ENCODE measurements at places on chromosomes 13 and 19.

DNA sequence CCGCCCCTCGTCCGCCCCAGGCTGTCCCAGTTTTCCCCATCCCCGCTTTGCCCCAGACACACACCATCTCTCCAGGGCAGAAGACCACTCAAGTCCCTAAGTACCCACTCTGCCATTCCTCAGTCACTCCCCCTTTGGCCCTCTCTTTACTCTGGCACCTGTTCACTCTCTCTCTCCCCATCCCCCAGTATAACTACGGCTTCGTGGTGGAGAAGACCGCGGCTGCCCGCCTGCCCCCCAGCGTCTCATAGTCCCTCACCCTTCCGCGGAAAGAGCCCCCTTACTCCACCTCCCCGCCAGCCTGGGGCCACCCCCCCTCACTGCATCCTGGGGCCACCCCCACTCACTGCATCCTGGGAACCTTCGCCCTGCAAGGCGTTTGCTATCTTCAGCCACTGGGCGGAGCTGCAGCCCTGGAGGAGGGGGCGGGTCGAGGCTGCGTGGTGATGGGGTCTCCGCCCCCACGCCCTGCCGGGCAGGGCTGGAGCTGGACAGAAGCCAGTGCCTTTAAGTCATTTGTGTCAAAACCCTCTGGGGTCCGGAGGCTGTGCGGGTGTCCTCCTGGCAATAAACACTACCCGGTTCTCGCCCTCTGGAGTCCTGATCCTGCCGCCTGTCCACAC lies 5.0 kb downstream of the MVB12A start:
- peak; percentile 38 for DNase-seq

DNA sequence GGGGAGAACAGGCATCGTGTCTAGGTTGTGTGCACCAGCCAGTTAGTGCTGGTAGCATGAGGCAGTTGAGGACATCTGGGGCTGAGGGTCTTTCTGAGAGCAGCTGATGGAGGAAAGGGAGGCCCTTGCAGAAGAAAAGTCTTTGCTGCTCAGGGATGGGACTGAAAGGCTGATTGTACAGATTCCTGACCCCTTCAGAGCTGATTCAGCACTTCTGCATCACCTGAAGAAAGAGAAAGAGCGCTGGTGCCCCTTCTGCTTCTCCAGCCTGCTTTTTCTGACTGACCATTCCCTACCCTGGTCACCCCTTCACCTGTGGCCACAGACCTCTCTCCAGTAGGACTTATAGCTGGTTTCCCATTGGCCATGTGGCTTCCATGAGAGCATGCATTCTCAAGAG lies 476.2 kb downstream of the TSHZ3 start:
- DNase-seq, result no peak

GRCh38 chr19:47309038-47309437 lies 623 bp upstream of the C5AR1 start:
- peak; percentile 28 for DNase-seq

- no peak for DNase-seq
Observed at GRCh38 chr19:33960566-33960965, 163.9 kb downstream of the KCTD15 start.

GRCh38 chr19:17947815-17948513 lies 15.1 kb downstream of the CCDC124 start:
- peak; percentile 93 for DNase-seq

GRCh38 chr19:18738961-18739690 lies 52.0 kb downstream of the COMP start:
- DNase-seq, result no peak

GRCh38 chr13:43239275-43239840 lies 216.0 kb downstream of the DNAJC15 start:
- DNase-seq, result peak; percentile 55

DNA sequence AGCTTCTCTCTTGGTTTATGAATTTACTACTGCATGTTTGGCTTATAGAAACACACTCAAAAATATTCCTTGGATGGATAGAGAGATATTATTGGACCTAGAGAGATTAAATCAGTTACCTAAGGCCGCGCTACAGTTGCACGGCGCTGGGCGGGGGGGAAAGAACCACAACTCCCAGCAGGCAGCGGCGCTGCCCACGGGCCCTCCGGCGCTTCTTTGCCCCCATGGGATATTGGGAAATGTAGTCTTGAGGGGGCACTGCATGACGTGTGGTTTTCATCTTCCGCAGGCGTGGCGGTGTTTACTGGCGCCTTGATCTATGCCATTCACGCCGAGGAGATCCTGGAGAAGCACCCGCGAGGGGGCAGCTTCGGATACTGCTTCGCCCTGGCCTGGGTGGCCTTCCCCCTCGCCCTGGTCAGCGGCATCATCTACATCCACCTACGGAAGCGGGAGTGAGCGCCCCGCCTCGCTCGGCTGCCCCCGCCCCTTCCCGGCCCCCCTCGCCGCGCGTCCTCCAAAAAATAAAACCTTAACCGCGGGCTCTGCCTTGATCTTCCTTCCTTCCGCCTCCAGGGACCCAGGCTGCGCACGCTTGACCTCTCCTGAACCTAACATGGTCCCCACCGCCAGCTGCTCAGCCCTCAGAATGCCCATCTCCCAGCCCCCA lies 4.8 kb downstream of the EMP3 start:
- DNase-seq, result peak; percentile 44

- DNase-seq, result peak; percentile 55
Observed at GRCh38 chr13:64817691-64818090, 2412.4 kb downstream of the PCDH9 start.

GRCh38 chr13:98801626-98802418 lies 49.4 kb upstream of the SLC15A1 start:
- DNase-seq, result no peak

DNA sequence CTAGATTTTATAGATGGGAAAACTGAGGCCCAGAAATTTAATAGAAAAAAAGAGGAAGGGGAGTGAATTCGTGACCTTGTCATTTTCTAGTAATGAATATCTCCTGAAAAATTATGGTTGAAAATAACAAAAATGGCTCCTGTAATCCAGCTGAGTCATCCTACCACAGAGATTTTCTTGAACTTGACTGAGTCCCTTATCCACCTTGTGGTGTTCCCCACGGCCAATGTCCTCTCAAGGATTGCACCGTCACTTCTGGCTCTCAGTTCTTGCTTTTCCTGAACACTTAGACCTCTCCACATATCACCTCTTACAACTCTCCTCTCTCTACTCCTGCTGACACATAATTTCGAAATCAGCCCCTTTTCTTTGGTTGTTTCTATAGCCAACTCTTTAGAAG lies 1.2 kb upstream of the KATNAL1 start:
- peak; percentile 30 for DNase-seq
